ENCODE measurements at places on chromosomes 13 and 19.

DNA sequence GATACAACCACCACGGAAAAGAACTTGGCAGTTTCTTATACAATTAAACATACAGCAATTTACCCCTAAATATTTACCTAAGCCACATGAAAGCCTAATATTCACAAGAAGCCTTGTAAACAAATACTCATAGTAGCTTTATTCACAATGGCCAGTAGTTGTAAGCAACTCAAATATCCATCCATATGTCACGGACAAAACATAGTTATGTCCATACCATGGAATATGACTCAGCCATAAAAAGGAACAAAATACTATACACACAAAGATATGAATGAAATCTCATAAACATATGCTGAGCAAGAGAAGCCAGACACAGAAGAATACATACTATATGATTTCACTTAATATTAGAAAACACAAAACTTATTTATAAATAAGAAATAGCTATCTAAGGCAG, 12.9 kb downstream of the PSPC1 start:
- no peak for DNase-seq

DNA sequence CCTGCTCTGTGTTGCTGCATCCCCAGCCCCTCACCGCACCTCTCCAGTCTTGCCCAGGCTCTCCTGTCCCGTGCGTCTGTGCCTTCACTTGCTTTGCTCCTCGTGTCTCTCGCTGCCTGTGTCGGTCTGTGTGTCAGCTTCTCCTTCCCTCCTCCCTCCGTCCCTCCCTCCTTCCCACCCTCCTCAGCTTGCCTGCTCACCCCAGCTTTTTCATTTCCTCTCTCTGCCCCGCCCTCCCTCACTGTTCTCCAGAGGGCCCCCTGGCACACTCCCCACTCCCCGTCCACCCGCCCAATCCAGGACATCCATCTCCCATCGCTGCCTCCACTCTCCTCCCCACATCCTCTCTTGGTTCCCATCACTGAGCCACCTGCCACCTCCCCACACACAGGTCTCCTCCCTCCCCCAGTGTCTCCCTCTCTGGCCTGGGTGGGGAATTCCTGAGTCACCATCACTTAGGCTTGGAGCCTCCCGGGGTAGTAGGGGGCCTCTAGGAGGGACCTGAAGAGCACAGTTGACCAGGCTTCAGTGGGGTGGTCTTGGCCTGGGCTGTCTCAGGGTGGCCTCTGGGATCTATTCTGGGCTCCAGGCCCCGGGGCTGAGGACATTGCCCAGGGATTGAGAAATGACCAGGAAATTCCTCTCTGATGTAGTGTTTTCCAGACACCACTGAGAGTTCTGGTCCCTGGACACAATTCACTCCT, at the start of gene PTGIR:
Gene PTGIR, minus strand, starts transcription at position 132 of the 704 bp plus-strand sequence. CDS start 864 bp downstream, outside the sequence.
- DNase-seq: peak; percentile 54

GRCh38 chr13:42364613-42365000, 92.7 kb downstream of the AKAP11 start:
- DNase-seq: no peak

GRCh38 chr19:31350033-31350692, 927 bp upstream of the TSHZ3 start:
- peak; percentile 48 for DNase-seq

GRCh38 chr19:7868671-7869452, 5.3 kb downstream of the PRR36 start:
- peak; percentile 92 for DNase-seq

- no peak for DNase-seq
These were observed 38.7 kb downstream of the CCDC70 start for GRCh38 chr13:51900471-51900870.

- no peak for DNase-seq
These were observed 9.6 kb upstream of the PRKD2 start for GRCh38 chr19:46726551-46726950.

GRCh38 chr19:55650126-55650557, 2.1 kb downstream of the CCDC106 start:
- DNase-seq: no peak

DNA sequence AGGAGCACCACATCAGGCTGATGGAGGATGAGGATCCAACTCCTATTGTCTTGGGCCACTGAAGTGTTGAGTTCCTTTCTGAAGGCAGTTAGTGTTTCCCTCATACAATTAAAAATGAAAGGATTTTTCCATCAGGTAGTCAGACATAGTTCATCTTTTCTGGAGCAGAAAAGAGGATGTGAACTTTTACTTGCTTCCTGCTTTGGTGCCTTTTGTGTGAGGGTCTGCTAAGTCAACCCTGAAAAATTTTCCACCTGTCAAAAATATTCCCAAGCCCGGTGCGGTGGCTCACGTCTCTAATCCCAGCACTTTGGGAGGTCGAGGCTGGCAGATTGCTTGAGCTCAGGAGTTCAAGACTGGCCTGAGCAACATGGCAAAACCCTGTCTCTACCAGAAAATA, 43.9 kb downstream of the RGCC start:
- DNase-seq: no peak

- DNase-seq: no peak
These were observed 431.4 kb downstream of the FGF9 start for GRCh38 chr13:22102271-22102670.

DNA sequence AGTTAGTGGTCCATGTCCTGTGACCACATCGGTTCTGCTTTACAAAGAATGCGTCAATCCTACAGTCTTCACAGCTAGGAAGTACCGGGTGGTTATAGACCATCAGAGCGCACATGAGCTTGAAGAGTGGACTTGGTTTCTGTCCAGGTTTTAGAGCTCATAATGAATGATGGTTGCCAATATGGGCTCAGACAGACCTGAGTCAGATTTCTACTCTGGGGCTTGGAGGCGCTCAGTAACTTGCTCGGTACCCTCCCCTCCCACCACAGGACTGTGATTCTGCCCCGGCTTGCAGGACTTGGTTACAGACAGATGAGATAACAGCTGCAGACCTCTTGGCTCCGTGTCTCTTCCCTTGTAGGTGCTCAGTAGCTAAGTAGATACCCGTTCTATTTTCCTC, 284.7 kb downstream of the TSHZ3 start:
- no peak for DNase-seq

- DNase-seq: no peak
These were observed 1436.4 kb downstream of the UQCRFS1 start for GRCh38 chr19:27776524-27776923.

- peak; percentile 32 for DNase-seq
These were observed 41.9 kb downstream of the RASA3 start for GRCh38 chr13:114090476-114090875.

DNA sequence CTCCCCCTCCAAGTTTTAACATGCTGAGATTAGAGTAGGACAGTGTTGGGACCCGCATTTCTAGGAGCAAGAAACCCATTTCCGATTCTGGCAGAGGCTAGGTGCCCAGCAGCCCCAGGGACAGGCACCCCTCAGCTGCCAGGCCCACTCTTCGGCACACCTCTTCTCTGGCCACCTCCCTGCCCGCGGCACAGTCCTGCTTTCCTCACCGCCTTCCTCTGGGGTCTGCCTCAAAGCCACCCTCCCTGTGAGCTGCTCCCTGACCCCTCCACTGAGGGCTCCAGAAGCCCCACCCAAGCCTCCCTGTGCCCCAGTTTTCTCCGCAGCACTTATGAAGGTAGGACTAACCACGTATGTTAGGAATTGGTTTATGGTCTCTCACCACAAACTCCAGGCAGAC, 79.9 kb downstream of the STK24 start:
- DNase-seq: no peak

GRCh38 chr13:39016787-39017186, 21.1 kb downstream of the PROSER1 start:
- DNase-seq: no peak

- DNase-seq: peak; percentile 52
These were observed 9.3 kb downstream of the ZNF787 start for GRCh38 chr19:56111601-56112312.

- no peak for DNase-seq
These were observed 475 bp upstream of the ZC3H4 start for GRCh38 chr19:47113850-47114651.

DNA sequence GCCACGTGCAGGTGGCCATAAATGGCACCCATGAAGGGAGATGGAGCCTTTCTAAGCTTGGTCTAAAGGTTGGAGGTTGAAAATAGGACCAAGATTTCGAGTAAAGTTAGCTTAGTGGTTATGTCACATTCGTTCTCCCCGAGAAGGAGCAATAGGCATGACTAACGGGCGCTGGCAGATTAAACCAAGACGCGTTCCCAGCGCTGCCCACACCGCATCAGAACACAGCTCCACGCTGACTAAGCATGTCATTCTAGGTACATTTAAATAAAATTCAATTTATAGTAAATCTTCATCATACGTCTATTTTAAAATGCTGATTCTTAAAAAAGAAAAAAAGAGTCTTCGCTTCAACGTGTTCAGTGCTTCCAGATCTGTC, 95.0 kb upstream of the IRS2 start:
- DNase-seq: no peak

GRCh38 chr19:45585158-45585577, 566 bp upstream of the OPA3 start:
- DNase-seq: no peak

DNA sequence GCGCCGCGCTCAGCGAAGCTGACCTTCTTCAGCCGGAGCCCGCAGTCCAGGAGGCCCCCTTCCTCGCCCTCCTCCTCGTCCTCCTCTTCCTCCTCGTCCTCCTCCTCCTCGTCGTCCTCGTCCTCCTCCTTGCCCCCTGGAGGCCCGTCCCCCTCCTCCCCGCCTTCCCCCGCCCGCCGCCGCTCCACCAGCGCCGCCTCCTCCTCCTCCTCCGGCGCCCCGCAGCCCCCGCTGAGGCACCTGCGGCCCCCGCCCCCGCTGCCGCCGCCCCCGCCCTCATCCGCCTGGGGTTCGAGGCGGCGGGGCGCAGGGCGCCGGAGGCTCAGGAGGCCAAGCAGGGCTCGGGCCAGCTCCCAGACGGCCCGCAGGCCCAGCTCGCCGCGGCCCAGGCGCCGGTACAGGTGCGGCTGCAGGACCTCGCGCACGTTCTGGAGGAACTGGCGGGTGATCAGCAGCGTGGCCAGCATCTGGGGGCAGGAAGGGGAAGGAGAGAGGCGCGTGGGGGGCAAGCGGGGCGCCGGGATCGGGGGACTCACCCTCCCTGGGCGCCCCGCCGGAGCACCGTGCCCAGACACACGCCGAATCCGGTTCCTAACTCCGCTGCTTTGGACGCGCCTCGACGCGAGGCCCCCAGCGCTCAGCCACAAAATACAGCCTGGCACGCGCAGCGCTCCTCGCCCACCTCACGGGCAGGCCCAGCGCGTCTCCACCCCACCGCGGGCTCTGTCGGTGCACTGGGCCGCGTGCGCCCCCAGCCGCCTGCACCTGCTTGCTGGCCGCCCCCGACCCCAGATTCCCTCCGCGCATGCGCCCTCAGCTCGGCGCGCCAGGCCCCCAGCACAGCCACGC, 5.9 kb downstream of the ANO8 start:
- peak; percentile 66 for DNase-seq

DNA sequence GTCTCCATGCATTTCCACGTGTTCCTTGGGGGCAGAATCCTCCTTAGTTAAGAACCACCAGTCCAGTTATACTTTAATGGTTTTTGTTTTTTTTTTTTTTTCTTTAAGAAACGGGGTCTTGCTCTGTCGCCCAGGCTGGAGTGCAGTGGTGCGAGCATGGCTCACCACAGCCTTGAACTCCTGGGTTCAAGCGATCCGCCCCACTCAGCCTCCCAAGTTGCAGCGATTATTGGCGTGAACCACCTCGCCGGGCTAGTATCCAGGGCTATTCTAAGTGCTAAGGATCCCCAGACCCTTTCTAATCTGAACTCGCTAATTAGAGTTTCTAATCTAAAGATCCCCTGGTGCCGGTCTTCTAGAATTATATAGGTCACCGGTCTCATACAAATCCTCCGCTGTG, 9.6 kb downstream of the ABHD8 start:
- DNase-seq: no peak

DNA sequence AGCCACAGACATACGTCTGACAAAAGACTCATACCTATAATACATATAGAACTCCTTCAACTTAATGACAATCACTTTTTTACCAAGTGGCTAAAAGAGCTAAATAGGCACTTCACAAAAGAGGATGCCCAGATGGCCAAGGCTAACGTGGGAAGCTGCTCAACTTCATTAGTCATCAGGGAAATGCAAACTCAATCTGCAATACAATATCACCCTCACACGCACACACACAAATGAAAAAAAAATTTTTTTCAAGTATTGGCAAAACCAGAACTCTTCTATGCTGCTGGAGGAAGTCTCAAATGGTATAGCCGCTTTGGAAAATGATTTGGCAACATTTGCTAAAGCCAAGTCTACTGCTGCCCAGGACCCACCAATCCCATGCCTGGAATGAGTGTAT, 14.6 kb upstream of the DNMT1 start:
- DNase-seq: no peak

- DNase-seq: peak; percentile 62
These were observed at the start of gene LTBP4 for GRCh38 chr19:40601134-40601974. TSS of gene LTBP4 (plus strand) at chr19:40601369. CDS start at chr19:40601388, 19 bp downstream.

GRCh38 chr13:97257800-97258799, 36.0 kb downstream of the MBNL2 start:
- no peak for DNase-seq

DNA sequence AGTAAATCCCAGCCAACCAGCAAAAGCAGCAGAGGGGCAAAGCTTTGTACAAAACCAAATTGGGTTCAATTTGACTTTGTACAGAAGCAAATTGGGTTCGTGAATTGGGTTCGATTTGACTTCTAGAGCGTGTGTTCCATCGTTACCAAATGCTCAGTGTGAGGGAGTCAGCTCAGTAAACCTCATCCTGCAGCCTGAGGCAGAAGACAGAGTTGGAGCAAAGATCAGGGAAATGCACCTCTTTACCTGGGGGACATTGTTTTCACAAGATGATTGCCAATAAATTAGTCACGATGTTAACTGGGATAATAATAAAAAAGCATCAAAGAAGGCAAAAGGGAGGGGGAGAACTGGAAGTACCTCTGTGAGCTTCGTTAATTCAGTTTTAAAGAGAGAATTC, 1.5 kb downstream of the RAB20 start:
- DNase-seq: no peak

GRCh38 chr19:3821857-3822364, 35.7 kb upstream of the MATK start:
- DNase-seq: peak; percentile 98

DNA sequence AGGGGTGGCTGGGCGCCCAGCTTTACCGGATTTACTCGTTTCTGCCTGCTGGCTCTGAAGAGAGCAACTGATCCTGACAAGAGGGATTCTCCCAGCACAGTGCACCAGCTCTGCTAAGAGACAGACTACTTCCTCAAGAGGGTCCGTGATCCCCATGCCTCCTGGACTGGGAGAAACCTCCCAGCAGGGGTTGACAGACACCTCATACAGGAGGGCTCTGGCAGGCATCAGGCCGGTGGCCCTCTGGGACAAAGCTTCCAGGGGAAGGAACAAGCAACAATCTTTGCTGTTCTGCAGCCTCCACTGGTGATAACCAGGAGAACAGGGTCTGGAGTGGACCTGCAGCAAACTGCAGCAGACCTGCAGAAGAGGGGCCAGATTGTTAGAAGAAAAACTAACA, 1192.5 kb upstream of the PRR20A start:
- no peak for DNase-seq

DNA sequence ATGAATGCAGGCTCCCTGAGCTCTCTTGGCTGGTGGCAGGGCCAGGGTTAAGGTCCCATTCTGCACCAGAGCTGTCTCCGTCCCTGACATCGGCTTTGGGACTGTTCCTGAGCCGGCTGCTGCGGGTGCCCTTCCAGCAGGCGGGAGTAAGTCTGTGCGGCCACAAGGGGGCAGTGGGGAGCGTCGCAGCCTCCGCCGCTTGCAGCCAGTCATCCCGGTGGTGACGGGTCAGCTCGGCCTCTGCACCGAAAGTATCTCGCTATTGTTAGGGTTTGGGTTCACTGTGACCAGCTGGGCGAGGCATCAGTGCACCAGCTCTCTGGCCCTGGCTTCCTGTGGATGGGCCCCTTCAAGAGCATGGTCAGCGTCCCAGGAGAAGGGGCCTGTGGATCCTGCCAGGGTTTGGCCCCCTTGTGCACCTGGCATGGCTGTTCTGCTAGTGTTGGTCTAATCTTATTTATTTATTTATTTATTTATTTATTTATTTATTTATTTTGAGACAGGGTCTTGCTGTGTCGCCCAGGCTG, 15.1 kb downstream of the NDUFB7 start:
- peak; percentile 83 for DNase-seq

All from activated T-cell treated with anti-CD3 and anti-CD28 coated beads, Interleukin-2, amount 50 U/mL, for 24 hours (primary cell).